Chondrocyte (in vitro differentiated cells): ENCODE measurements at places on chromosomes 1 and 21. TPM values are rescaled to one million over a fixed set of nuclear protein-coding genes. Genes with fewer than 3 reads are reported as not detected.
A peak's percentile ranks its signal among the peaks of the same experiment; 100 is the strongest.

NUDT4B gene
- total RNA-seq: 0.85 to 1.6 TPM in 2 of 3 replicates, not detected in the other

OXCT2 gene
- total RNA-seq: 0.29 to 0.72 TPM in 2 of 3 replicates, not detected in the other

LCE1E gene
- total RNA-seq: not detected in 3 replicates

ADAMTS5 gene
- 28.8 to 52.2 TPM (median 30.4 TPM) in 3 replicates for total RNA-seq

HORMAD1 gene
- total RNA-seq: not detected in 3 replicates

DNA sequence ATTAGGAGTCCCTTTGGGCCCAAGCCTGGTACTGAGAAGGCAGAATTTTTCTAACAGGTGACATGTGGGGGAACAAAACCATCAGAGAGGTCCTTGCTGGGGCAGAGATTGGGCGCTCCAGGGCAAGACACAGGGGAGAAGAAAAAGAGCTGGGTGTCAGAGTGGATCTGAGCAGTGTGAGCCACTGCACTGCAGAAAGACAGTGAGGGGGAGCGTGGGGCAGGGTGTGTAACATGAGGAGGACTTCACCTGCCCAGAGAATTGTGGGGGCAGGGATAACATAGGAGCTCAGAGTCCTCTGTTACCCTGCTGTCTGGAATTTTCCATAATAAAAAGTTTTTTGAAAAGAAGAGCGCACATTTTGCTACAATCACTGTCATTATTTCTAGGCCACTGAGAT lies 25.5 kb upstream of the CSF3R start:
- H3K27me3 ChIP-seq: peaks cover 41% of the 10 kb centered on the region
- H3K4me1 ChIP-seq: no peaks in the 10 kb centered on the region
- no peak overlapping the region for H3K4me3 ChIP-seq
- H3K36me3 ChIP-seq: peaks cover 1% of the 10 kb centered on the region

GRCh38 chr1:145708063-145708462 lies 895 bp upstream of the PDZK1 start:
- no peak for DNase-seq
- peaks cover 19% of the 10 kb centered on the region for H3K4me1 ChIP-seq
- H3K27me3 ChIP-seq: no peaks in the 10 kb centered on the region
- H3K27ac ChIP-seq: no peak overlapping the region
- H3K4me3 ChIP-seq: no peak overlapping the region

GRCh38 chr1:180851995-180852887 lies 60.5 kb upstream of the KIAA1614 start:
- no peaks in the 10 kb centered on the region for H3K27me3 ChIP-seq
- no peak for DNase-seq
- no peak overlapping the region for H3K4me3 ChIP-seq

DNA sequence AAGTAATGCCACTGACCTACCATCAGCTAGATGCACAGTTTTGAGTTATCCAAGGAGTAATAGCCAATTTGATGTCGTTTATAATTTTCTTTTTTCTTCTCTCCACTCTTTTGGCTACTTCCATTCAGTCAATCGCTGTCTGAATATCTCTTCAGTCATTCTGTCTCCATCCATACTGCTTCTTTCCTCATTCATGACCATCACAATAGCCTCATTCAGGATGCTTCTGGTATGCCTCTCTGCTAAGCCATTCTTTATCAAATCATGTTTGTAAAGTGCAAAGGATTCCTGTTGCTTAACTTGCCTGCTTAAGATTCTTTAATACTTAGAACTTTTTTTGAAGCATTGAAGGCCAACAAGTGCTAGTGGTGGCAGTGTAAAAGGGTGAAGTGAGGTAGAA lies 20.2 kb downstream of the TYW3 start:
- no peaks in the 10 kb centered on the region for H3K4me1 ChIP-seq
- no peak overlapping the region for H3K27ac ChIP-seq
- H3K4me3 ChIP-seq: no peak overlapping the region
- no peak for DNase-seq
- peaks cover 14% of the 10 kb centered on the region for H3K36me3 ChIP-seq

DNA sequence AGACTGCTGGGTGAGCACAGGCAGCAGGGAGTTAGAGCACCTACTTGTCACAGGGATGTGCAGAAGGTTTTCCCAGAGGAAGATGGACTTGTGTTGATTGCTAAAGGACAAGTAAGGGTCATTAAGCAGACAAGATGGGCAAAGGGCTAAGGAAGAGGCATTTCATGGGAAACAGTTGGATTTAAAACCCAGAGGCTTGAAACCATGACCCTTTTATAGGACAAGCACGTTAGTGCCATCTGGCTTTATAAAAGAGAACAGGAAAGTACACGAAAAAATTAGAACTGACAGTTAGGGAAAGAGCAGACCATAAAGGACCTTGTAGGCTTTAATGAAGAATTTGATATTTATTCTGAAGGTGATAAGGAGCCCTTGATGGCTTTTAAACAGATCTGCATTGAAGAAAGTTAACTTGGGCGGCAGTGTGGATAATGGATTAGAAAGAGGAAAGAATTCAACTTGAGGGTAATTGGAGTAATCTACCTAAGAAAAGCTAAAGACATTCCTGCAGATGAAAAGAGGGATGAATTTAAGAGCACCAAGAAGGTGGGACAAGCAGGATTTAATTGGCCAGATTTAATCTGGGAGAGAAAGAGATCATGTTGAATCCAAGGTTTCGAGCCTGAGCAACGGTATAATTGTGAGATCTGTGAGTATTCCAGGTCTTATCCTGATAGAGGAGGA lies 68.6 kb downstream of the ZC3H11B start:
- no peaks in the 10 kb centered on the region for H3K27me3 ChIP-seq
- H3K4me1 ChIP-seq: no peaks in the 10 kb centered on the region
- DNase-seq: no peak

DNA sequence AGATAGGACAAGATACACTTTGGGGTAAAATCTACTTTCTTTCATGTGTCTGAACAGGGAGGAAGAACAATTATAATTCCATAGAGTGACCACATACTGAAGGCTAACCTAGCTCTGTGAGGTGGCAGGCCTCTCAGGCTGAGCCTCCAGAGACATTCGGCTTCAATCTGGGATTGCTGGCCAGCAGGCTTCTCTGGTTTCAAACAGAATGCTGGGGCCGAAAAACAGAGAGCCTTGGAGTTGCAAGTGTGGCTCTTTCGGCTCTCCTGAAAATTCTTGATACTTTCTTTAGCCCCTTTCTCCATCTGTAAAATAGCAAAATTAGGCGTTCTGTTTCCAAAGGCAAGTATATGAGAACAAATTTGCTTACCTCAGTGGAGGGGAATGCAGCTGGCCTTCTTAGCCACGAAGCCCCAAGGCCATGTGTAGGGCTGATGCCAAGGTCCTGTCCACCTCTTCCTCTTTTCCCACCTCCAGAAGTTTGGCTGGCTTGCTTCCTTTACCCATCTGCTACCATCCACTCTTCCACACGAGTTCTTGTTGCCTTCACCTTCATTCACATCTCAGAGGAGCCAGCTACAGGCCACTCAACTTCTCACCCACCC lies 30.0 kb upstream of the UBE2U start:
- H3K4me1 ChIP-seq: peaks cover 41% of the 10 kb centered on the region
- peak overlapping the region; percentile 56 for H3K27ac ChIP-seq
- DNase-seq: no peak
- H3K4me3 ChIP-seq: no peak overlapping the region

DNA sequence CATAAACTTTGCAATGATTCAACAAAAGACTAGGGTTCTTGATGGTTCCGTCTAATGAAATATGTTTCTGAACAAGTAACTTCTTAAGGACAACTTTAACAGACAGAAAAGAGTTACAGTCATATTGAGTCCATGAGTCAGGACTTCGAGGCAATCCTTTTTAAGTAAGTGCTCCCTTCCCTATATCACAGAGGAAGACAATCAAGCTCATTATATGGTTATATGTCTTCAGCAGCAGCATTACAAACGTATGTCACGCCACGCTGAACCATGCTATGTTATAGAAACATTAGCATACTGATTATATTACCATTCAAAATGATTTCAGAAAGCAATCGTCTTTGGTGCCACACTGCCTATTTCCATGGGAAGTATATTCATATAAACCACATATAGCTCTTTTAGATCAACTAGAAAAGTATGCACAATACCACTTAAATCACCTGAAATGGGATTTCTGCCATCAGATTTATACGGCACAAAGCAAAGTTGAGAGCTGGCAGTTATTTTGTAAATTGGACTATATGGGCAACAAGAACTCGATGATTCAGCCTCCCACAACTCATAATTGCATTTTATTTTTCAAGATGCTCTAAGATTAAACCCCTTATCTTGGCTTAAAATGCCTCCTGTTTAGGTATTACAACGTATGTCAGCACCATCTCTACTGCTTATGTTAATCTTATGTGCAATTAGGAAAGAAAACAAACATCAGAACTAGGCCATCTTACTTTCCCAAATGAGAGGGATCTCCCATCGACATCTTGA lies 111.3 kb upstream of the SAMSN1 start:
- H3K4me1 ChIP-seq: no peaks in the 10 kb centered on the region
- H3K36me3 ChIP-seq: no peaks in the 10 kb centered on the region
- no peak overlapping the region for H3K27ac ChIP-seq
- H3K27me3 ChIP-seq: peaks cover 3% of the 10 kb centered on the region

GRCh38 chr1:239337799-239338430 lies 48.5 kb upstream of the CHRM3 start:
- H3K4me3 ChIP-seq: no peak overlapping the region
- no peaks in the 10 kb centered on the region for H3K36me3 ChIP-seq
- no peaks in the 10 kb centered on the region for H3K4me1 ChIP-seq
- no peak for DNase-seq
